ENCODE measurements at places on chromosomes 6 and 20.

GRCh38 chr6:115362234-115362633 is 698.5 kb downstream of the FRK start:
- no peak for DNase-seq

DNA sequence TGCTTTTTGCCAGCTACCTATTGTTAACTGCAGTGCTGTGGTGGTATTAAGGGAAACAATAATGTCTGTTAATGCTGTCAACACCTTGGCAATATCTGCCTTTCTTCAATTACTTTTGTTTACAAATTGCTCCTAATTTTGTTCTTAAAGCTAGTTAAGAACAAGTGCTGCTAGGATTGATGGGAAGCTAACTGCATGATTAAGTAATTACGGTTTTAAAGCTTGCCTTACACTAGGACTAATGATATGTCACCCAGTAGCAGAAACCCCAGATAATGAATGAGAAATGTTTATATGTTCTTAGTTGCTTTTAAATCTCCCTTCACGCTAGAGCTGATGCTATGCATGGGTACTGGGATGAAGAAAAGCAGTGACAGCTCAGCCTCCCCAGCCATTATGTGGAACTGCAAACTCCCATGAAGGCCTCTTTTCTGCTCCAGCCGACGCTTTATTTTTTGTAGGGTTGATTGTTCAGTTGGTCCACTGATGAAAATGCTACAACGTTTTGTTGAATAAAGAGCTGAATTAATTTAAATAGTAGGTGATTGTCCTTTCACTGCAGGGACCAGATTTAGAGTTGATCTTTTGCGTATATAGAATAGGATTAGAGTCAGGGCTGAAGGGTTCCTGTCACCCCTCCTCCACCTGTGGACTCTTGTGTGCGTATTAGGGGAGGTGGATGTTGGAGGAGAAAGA is 610.5 kb downstream of the TFAP2B start:
- DNase-seq, result no peak

DNA sequence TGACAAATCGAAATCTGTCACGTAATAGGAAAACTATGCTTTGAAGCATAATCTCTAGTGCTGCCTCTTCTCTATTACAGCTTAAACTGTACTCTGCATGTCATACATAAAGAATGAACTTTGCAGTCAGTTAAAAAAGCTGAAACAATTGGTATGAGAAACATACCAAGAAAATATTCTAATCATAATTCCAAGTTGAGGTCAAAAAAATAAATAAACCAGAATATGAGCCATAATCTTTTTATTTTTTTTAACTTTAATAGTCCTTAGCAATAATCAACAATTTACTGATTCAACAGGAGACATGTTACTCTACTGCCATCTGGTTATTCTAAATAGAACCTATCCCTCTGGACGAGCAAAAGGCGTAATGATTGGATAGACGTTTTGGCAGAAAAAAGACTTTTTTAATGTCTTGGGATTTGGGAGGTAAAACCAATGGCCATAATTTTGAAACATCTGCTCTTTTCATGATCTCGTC is 224.4 kb upstream of the FLRT3 start:
- no peak for DNase-seq

DNA sequence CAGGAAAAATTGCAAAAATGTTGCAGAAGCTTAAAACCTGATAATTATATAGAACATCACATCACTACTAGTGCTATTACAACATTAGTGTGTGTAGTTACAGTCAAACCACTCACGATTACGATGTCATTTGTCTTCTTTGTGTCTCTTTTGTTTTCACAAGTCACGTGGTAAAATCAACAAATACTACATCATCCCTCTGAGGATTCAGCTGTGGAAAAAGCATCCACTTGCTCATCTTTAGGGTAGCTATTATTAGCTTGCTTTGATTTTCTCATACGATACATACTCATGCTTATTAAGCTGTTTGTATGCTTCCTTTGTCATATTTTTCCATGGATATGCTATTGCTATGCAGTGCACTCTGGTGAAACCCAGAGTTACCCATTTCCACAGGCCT is 22.2 kb upstream of the ATXN1 start:
- DNase-seq, result no peak

GRCh38 chr6:33668914-33669313 is 42.6 kb downstream of the UQCC2 start:
- no peak for DNase-seq

DNA sequence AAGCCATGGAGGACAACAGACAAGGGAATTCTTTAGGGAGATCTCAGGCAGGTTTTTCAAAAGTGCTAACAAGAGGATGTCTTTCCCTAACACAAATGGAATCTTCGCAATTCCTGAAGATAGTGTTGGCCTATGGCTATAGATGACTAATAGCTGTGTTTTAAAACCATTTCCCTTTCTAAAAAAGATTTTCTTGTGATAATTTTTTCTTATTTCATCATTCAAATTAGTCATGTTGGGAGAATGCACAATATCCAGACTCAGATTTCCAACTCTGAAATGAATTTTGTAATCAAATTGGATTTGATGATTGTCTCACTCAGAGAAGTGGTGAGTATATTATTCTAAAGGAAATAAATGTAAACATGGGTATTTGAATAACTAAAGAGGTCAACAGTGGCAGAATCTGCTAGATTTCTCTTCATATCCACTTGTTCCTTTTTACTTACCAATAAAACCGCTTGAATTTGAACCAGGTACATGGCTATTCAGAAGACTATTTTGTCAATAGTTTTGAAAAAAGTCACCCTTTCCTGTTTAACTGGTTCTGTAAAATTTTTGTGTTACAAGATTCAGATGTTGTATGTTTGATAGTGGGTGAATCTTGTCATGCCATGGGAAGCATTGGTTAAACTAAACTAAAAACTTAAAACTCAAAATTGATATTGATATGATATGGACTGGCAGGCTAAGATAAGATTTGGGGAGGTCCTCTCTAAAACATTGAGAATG is 1223.7 kb upstream of the EYS start:
- DNase-seq, result no peak

- DNase-seq, result no peak
These were observed 3.5 kb downstream of the CST3 start for GRCh38 chr20:23634044-23634801.

- DNase-seq, result peak; percentile 4
These were observed 84.2 kb downstream of the UST start for GRCh38 chr6:148831064-148831463.

- DNase-seq, result no peak
These were observed 7.0 kb upstream of the UBE2J1 start for GRCh38 chr6:89359561-89359960.

DNA sequence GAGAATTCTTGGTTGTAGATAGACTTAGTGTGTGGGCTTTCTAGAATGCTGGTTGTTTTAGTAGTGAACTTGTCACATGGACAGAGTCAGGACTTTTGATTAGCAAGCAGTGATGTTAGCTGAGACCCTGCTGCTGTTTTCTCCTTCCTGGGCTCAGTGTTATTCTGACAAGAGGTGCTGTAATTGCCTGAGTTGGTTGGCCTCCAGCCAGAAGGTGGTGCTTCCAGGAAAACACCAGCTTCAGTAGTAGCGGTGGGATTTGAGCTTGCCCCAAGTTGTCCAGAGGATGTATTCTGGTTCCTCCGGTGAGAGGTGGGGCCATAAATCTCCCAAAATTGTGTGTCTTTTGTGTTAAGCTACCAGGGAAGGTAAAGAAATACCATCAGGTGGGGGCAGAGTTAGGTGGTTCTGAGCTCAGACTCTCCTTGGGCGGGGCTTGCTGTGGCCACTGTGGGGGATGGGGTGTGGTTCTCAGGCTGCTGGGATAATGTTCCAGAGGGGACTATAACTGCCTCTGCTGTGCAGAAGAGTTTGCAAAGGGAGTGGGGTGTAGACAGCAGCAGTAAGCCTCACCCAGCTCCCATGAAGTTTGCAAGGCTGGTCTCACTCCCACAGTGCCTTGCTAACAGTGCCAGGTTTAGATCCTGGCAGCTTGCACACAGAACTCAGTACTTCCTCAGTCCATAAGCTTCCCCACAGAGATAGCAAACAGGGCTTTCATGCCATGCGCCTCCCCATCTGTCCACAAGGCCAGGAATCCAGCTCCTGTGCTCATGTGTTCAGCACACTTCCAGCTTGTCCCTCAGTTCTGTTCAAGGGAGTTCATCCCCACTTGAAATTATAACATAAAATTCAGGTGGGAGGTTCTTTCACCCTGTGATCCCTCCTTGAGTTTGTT is 278.4 kb upstream of the PTCHD4 start:
- no peak for DNase-seq

GRCh38 chr20:36128463-36129159 is 25.9 kb upstream of the EPB41L1 start:
- DNase-seq, result no peak

DNA sequence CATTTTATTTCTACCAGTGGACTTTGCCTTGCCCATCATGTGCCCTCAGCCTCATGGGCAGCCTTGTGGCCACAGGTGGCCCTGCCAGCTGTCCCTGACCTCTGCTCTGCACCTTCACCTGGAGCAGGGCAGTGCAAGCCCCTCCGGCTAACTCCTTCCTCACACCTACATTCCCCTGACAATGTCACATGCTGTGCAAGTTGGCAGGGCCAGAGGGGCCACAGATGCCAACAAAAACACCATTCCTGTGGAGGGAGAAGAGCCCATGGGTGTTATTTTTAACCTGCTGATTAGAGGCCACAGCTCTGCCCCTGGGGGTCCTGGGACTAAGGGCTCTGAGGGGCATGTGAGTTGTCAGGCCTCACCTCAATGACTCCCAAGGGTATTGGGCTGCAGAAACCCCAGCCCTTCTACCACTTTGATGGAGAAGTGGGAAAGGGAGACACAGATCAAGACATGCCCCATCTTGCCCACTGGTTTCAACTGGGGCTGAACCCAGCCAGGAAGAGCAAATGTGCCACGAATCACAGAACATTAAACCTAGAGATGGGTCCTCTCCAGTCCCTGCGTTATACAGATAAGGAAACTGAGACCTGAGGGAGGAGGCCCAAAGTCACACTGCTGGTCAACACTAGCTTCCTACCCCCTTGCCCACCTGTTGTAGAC is 65.0 kb downstream of the MRPL14 start:
- DNase-seq, result no peak

DNA sequence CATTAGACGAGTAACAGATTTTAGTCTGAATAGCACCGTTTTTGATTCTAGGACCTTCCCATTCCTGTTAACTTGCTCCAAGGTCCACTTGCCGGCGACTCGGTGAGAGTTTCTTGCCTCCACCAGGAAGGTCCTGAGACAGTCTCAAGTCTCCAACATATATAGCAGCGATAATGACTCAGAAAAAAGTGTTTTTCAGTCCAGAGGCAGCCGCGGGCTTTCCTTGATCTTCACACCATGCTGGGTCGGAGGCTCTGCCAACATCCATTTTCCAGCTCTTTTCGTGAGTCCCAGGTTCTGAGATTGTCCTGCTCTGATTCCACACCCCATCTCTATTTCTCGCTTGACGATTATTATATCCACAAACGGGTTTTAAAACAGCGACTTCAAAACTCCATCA is 170.5 kb downstream of the GPX5 start:
- DNase-seq, result no peak

DNA sequence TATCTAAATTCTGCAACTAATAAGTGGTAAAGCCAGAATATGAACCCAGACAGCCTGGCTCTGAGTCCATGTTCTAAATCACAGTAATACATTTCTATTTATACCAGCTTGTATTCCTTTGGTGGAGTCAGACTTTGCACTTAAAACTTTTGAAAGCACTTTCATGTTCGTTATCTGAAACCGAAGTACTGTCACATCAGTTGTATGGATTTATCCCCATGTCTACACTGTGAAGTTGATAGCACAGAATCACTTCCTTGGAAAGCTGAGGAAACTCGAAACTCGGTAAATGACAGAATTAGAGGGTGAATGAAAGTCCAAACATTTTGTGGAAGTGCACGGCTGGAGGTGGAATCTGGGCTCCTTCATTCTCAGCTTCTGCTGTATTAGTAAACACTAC is 28.3 kb upstream of the CTAGE9 start:
- no peak for DNase-seq

GRCh38 chr6:93341900-93342613 is 77.3 kb downstream of the EPHA7 start:
- no peak for DNase-seq

DNA sequence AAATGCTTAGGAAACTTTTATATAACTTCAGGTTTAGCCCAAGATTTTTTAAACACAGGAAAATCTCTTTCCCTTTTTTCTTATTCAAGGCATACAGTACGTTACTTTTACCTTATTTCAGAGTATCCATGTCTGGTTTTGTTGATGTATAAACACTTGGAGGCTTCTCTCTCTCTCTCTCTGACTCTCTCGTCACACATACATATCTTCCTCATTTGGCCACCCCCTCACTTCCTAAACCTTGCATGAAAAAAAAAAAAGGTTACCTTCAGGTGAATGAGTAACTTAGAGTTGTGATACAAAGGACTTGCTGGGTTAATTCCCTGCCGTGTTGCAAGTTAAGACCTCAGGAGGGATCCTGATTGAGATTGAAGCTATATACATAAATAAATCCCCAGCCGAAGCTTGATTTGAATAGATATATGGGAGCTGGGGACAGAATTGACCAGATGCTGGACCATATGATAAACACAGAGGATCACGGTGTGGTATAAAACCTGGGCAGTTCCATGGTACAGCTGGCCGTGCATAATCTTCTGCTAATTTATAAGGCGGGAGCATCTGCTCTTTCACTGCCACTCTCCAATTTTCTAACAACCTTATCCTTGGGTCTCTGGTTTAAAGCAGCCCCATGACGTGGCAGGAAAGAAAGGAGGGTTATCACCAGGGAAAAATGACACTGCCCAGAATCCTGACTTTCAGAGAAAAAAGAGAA is 55.1 kb upstream of the IL20RA start:
- no peak for DNase-seq

DNA sequence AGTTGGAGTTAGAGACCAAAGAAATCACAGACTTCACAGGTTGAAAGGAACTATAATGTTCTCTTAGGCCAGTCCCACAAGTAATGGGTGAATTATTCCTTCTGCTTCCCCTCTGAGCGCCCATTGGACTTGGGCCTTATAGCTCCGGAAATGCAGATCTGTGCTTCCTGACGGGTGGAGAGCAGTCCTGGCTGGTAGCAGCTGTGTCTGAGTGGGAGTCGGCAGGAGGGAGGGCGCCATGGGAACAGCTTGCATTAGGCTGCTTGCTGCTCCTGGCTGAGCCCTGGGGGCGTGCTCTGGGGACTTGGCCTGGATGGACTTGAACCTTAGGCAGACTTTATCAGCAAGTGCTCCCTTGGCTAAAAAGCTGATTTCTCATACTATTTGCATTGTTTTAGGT is 18.4 kb upstream of the NUP153 start:
- DNase-seq, result no peak

DNA sequence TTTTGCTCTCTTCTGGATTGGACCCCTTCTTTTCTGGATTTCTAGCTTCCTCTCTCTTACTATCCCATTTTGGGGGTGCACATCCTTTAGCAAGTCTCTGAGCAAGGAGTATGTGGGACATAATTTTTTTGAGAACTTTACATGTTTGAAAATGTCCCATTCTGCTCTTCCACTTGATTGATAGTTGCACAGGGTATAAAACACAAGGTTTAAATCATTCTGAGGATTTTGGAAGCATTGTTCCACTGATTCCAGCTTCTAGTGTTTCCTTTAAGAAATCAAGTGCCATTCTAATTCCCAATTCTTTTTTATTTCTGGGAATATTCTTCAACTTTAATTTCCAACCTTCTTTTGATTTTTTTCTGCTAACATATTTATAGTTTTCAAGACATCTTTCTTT is 60.7 kb downstream of the APCDD1L start:
- DNase-seq, result no peak

- DNase-seq, result no peak
These were observed 337.9 kb downstream of the CD83 start for GRCh38 chr6:14455427-14455826.

GRCh38 chr6:115131709-115132490 is 789.1 kb upstream of the HS3ST5 start:
- no peak for DNase-seq

Data from activated CD8-positive, alpha-beta memory T cell treated with anti-CD3 and anti-CD28 coated beads for 1 hour (primary cell).